ENCODE measurements at places on chromosomes 2 and 18. TPM values are rescaled to one million over a fixed set of nuclear protein-coding genes. Genes with fewer than 3 reads are reported as not detected.
A peak's percentile ranks its signal among the peaks of the same experiment; 100 is the strongest.

- no peak for DNase-seq
These were observed 162.2 kb downstream of the PKP4 start for GRCh38 chr2:158618891-158619490.

- peak; percentile 11 for DNase-seq
These were observed 81.2 kb upstream of the LTBP1 start for GRCh38 chr2:32865399-32866068.

DNA sequence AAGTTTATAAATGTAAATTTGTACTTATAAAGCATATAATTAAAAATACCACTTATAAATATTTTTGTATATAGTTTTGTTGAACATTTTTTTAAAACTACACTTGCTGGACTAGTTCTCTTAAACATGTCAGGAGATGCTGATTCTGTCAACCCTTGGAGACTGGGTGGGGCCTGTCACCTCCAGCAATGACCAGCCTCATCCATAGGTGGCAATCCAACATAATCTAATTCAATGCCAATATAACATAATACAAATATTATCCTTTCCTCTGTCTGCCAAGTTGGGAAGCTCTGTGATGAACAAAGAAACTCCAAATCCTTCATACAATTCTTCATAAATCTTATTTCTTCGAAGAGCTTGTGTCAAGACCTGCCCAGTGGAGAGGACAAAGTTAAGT is 140.4 kb downstream of the RBMS1 start:
- DNase-seq: peak; percentile 48

DNA sequence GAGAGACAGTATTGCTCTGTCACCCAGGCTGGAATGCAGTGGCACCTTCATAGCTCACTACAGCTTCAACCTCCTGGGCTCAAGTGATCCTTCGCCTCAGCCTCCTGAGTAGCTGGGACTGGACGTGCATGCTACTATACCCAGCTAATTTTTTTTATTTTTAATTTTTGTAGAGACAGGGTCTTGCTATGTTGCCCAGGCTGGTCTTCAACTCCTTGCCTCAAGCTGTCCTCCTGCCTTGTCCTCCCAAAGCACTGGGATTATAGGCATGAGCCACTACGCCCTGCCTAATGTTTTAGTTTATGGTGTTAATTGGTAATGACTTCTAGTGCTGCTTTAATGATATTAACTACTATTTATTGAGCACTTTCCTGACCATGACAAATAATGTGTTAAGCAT is 18.3 kb downstream of the RNF138 start:
- no peak for DNase-seq

GRCh38 chr2:230184727-230185578 is 34.8 kb downstream of the SP110 start:
- no peak for DNase-seq

The COLEC11 gene
- not detected for total RNA-seq

The SETBP1 gene
- 6.4 TPM for total RNA-seq

Measured in activated CD4-positive, alpha-beta memory T cell treated with anti-CD3 and anti-CD28 coated beads for 36 hours (primary cell).